ENCODE measurements at places on chromosomes 13 and 19.

DNA sequence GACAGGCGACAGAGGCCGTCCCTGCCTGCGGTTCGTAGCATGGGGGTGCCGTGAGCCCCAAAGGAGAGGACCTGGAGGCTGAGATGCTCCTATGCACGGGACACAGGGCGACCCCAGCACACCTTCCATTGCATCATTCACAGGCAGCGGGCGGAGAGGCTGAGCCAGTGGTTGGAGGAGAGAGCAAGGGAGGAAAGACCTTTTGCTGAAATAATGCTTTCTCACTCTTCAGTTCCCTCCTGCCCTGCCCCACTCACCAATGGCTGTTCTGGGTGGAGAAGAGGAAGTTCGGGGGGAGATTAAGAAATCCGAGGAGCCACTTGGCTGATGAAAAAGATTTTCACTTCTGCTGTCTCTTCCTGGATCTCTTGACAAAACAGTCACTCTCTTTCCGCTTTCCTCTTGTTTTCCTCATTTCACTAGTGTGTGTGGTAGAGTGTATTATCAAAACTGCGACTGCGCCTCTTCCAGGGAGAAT lies at the start of gene NLRP12:
TSS of gene NLRP12 (minus strand) at position 181 of the 478 bp plus-strand sequence. CDS start at position 41, 140 bp downstream.
- no peak for DNase-seq

DNA sequence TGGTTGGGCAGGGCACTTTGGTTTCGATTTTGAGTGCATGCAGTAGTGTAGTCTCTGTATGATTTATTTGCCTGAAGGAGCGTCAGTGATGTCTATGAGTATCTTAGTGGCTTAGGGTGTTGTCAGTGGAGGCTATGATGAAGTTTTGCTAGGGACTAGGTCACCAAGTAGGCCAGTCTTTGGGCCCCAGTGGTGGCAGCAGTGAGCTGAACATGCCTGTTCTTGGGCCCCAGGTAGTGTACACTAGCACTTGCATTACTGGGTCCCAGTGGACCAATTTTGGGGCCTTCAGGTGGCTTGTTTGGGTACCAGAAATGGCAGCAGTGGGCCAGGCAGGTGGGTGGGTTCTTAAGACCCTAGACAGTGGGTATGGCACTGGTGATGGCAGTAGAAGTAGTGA lies 598.7 kb upstream of the SPRY2 start:
- no peak for DNase-seq

DNA sequence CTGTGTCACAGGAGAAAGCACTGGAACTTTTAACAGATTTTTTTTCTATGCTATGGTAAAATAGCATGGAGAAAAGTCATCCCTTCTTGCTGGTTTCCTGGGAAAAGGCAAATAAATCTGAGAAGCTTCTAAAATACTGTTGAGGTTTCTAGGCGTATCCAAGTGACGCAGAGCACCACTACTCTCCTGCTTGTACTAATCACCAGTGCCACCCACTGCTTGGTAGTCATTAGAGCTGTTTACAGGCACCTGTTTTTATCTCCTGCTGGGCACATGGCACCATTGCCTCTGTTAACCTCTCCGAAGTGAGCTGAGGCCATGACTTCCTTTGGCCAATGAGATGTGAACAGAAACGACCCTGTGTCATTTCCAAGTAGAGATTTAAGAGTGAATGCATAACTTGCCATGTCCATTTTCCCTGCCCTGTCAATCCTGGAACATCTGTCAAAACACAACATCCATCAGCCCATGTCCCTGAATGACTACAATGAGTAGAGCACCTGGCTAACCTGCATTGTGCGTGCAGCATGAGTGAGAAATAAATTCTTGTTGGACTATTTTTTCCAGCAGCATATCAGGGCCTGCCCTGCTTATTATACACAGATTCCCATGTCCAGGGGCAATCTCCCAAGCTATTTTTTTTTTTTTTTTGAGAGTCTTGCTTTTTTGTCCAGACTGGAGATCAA lies 17.3 kb upstream of the OXGR1 start:
- DNase-seq, result no peak

- DNase-seq, result no peak
These were observed 9.4 kb downstream of the GARRE1 start for GRCh38 chr19:34263745-34264237.

Measured in T follicular helper cell (primary cell).